H54 (cell line): ENCODE measurements at places on chromosomes 7 and 10.

DNA sequence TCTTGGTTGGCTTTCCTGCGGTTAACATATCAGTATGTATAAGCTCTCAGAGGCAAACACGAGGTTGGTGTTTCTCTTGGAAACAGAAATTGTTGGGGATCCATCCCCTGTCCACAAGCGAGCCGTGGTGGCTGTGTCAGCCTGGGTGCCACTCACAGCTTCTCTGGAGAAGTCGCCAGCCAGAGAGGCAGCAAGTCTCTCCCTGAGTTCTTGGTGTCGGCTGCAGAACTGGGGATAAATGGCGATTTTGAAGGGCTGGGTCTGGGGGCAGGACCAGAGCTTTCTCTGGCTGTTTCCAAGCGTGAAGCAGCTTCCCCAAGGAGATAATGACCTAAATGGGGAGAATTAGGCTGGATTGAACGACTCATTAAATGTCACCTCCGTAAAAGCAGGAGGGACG, 335.3 kb downstream of the GLRX3 start:
- DNase-seq = no peak

- no peak for DNase-seq
Measured at GRCh38 chr10:130141460-130141859, 5.3 kb downstream of the GLRX3 start.

DNA sequence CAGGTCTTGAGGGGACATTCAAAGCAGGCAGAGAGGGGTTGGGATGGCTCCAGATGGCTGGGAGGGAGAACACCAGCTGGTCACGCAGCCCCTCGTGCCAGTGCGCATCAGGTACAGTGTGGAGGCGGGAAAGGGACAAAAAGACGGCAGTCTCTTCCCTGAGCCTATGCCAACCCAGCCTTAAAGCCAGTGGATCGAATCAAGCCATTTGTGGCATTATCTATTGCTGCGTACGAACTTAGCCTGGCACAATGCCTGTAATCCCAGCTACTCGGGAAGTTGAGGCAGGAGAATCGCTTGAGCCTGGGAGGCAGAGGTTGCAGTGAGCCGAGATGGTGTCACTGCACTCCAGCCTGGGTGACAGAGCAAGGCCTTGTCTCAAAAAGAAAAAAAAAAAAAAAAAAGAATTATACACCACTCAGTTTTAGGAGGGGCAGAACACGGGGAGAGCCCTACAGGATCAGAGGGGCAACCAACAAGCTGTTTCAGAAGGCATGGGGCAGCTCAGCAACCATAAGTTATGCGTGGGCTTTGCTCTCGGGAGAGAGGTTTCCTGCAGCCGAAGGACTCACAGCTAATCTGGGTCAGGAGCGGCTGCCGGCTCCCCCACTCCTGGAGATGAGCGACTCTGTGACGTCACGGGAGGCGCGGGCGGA, 356 bp upstream of the NDUFB2 start:
- peak; percentile 97 for DNase-seq

DNA sequence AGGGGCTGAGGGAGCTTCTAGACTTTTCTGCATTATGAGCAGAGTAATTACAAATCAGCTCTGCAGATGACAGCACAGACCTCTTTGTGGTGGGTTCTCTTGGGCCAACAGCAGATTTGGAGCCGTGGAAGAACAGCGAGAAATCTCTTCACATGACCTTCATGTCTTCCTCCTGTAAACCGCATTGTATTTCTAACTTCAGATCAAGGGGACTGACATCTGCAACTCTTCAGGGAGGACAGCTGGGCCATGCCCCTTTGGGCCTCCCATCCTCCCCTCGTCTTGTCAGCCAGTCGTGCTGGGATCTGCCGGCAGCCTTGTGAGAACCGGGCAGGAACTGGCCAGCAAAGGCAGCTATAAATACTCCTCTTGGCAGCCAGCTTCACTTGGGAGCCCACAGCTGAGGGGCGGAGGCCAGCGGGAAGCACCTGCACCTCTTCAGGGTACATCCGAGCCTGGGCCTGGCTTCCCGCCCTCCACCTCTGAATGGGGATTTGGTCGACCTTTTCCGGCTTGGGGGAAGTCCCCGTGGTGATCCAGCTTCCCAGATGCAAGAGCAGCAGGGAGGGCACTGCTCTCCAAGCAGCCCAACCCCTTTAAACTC, 54.7 kb downstream of the STEAP1B start:
- DNase-seq = peak; percentile 31

DNA sequence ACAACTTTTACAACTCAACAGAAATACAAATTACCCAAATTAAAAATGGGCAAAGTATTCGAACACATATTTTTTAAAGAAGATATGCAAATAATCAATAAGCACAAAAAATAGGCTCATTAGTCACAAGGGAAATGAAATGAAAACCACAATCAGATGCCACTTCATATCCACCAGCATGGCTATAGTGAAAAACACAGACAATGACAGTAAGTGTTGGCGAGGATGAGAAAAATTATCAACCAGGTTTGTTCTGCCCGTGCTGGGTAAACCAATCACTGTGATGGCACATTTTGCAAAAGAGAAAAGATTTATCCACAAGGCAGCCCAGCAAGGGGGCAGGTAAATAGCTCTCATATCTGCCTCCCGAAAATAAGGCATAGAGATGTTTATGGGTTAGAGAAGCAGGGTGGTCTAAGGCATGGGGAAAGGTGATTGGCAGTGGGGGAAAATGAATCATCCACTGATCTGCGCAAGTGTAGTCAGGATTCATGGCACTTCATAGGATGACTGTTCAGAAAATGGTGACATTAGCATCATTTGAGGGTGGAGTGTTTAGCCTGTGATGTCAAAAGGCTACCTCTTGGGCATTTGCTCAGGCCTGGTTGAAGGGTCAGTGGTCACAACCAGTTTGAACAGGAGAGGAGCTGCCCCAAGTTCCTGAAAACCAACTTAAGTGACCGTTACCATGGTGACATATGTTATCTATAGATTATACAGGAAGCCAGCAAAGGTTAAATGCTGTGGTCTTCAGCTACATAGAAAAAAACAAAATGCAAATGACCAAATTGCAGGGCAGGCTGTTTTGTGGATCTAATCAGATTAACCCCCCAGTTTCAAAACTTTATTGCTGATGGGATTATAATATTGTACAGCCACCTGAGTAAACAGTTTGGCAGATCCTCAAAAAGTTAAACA, 8.0 kb upstream of the CFAP70 start:
- no peak for DNase-seq

DNA sequence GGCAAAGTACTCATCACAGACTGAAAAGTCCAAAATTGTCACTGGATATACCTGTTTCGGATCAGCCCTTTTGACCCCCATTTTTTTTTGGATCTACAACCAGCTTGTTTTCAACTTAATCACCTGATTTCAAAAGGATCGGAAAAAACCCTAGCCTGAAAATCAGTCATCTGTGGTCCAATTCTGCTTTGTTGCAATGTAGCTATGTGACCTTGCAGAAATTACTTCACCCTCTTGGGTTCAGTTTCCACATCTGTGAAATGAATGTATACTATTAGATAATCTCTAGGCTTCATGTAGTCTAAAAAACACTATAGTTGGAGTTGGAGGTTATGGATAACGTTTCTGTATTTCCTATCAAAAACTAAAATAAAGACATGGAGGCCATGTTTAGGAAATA, 37.1 kb downstream of the STEAP4 start:
- no peak for DNase-seq

DNA sequence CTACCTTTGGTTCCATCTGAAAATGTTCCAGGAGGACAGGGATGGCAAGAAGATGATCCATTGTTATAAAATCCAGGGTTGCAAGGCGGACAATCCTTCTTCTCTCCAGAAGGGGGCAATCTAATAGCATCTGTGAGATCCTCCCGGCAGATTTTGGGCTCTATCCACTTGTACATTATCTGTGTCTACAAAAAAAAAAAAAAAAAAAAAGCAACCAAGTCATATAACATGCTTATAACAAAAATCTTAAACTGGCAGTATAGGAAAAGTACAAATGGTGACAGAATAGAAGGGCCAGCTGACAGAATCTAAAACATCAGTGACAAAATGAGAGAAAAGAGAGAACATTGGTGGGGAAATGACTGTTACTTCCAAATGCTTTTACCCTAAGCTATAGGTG, 132.7 kb downstream of the ELAPOR2 start:
- no peak for DNase-seq

- DNase-seq = no peak
Measured at GRCh38 chr10:77944519-77944918, 18.0 kb upstream of the DLG5 start.

DNA sequence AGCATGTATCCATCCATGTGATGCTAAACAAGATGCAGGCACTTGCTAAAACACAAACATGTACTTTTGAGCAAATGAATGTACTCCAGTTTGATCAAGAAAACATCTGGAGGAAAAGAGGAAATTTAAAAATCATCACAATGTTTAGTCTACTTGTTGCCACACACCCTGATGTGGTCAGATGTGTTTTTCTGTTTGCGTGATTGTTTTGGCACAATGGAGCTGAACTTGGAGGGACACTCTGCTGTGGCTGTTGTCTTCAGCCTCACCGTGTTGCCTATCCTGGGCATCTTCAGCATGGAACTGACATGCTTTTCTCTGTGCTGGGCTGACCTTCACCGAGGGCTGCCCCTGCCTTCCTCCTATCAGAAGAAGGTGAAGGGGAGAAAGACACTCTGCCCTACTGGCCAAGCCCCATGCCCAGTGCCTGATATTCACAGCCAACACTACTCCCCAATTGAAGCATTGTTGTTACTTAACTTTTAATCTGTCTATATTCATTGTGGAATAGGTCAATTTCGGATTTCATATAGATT, 268.3 kb upstream of the IGFBP3 start:
- DNase-seq = no peak

GRCh38 chr7:138980563-138981291, 462 bp downstream of the KIAA1549 start:
- DNase-seq = peak; percentile 18

DNA sequence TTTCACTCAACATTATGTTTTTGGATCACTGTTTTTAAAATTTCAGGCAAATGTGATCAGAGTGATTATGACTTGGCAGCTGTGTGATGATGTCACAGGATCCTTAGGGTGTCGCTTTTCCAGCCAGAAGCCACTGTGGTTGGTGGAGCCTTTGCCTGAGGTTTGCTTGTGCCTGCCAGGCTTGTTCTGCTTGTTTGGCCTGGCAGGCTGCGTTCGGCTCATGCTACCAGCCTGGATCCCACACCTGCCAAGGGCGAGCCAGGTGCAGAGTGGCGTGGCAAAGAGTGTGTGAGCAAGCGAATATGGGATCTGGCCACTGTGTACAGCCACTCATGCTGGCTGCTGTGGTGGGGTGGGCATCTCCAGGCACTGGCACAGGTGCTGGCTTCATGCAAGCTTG, 55.7 kb downstream of the ADK start:
- no peak for DNase-seq

DNA sequence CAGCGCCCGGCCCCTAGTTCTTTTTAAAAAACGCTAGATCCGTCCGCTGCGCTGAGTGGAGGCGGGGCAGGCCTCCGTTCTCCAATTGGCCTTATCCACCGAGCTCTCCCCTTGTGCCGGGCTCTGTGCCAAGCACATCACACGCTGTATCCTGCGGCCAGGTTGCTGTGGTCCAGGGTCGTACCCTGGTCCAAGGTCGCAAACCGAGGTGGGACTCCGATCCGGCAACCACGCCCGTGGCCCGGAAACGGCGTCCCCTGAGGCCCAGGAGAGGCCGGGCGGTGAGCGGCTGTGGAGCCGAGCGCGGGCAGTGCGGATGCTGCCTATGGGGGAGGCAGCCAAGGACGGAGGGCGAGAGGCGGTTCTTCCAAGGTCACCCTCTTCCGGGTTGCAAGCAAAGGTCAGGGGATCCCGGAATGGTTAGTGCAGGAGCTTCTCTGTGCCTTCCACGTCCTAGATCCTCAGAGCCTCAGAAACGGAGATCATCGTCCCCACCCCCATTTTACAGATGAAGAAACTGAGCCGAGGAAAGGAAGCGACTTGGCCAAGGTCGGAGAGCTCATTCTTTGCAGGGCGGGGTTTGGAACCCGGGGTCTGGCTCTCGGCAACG, 72.4 kb upstream of the LRRC4 start:
- no peak for DNase-seq

DNA sequence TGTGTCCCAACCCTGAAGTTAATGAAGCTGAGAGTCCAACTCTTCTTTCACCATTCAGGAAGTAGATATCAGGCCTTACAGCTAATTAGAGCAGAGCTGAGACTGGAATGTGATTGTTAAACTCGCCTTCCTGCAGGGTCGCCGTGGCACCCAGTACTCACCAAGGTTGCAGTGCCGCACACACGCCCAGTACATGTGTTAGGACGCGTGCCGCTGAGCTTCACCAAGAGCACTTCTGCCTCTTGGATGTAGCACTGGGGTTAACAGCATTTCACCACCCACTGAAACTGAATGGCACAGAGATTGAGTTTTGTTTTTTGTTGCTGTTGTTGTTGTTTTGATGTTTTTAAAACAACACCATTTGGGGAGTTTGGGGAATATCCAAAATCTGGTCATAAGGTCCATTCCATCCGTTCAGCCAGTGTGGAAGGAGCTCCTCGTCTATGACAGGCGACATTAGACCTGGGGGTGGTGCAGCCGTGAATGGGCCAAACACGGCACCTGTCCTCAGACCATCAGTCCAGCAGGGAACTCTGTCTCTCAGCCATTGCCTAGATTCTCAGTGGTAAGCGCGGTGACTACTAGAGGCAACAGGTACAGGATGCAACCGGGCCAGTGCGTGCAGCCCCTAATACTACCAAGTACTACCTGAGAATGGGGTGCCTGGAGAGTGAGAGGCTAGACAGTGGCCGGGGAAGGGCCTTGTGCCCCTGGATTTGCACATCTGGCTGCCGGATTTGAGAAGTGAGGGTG, 21.9 kb downstream of the WIPI2 start:
- DNase-seq = no peak

- no peak for DNase-seq
Measured at GRCh38 chr7:1953199-1954190, 279.2 kb downstream of the MAD1L1 start.

GRCh38 chr7:40009301-40009700, 59.2 kb downstream of the CDK13 start:
- DNase-seq = no peak

DNA sequence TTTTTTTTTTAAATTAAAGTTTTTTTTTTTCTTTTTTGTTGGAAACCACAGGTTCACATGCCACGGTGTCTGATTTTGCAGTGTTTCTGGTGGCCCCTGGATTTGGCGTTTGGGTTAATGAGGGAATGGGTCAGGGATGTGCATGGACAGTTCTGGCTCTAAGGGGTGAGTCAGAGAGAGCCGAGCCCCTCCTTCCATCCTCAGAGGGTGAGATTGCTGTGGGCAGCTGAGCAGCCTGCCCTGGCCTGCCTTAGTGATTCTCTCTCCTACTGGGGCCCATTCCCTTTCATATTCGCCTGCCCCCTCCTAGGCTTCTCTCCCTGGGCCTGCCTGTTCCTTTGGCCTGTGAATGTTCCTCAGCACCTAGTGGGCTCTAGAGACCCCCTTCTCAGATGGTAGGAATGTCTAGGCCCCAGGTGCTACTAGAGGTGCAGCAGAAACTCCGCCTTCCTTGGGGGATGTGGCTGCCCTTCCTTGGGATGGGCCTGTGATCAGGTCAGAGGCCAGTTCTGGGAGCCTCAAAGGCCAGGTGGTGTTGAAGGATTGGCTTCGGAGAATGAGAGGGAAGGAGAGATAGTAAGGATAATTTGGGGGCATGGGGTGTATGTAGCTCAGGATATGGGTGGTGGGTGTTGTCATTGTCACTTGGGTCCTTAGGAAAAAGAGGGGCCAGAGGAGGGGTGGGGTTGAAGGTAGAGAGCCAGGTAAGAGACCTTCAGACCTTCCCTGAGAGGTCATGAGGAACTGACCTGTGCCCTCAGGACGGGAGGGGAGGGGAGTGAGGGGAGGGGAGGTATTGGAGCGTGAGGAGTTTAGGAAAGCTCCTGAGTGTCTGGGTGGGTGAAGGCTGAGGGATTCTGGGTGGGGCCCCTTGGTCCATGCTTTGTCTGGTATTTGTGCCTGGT, 19.8 kb downstream of the TSPAN14 start:
- no peak for DNase-seq

- no peak for DNase-seq
Measured at GRCh38 chr10:29981510-29981909, 77.9 kb downstream of the JCAD start.
